ENCODE measurements at places on chromosomes 6 and 20.

DNA sequence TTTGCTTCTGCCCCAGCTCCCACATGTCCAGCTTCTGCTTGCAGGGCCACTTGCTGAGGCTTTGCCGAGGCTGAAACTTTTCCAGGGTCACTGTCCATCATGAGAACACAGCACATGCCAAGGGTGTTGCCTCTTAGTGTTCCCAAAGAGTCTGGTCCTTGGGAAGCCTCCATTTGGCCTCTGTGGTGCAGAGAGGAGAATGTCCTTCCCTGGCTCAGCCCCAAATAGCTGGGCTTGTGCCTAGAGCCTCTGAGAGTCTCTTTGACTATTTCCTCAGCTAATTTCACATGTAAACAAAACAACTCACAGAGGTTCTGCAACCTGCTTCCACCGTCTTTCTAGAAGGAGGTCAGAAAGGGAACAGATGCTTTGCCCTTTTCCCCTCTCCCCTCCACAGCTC, 40.4 kb upstream of the RAB23 start:
- no peak for DNase-seq

DNA sequence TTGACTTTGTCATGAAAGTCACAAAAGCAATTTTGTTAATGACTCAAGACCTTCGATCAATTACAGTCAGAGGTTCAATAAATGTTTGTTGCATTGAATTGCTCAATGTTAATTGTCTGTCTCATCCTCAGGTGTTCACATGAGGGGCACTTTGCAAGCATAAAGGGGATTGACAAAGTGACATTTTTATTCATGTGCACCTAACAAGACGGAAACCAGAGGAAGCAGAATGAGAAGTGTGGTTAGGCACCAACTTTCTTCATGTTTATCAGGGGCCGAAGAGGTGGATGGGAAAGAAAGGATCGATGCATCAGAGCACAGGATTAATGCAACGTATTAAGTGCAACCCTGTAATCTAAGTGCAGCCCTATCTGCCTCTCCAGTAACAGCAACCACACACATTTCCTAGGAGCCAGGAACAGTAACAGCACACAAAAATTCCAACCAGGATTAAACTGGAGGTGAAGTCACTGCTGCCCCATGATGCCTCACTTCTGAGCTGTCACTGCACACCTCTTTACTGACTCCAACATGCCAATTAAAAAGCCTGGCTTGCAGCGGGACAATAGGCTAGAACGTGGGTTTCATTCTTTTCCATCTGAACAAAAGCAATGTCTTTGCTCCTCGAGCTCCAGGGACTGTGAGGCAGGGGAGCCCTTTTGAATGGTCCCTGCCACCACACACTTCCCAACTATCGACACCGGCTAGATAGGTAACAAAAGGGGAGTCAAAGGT, 262.7 kb downstream of the CD83 start:
- no peak for DNase-seq

DNA sequence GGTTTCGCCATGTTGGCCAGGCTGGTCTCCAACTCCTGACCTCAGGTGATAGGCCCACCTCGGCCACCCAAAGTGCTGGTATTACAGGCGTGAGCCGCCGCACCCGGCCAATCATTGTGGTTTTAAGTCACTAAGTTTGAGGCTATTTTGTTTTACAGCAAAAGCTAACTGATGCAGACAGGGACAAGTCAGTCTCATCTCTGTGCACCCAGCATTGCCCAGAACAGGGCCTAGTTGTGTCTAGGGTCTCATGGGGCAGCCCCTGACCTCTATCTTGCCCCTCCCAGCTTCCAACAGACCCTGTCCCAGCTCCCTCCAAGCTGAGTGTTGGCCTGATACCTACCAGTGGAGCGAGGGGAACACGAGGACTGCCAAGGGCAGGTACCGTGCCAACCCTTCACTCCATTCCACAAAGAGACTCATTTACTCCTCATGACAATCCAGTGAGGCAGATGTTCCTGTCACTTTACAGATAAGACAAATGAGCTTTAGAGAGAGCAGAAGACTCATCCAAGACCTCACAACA, 8.9 kb upstream of the RBCK1 start:
- no peak for DNase-seq

DNA sequence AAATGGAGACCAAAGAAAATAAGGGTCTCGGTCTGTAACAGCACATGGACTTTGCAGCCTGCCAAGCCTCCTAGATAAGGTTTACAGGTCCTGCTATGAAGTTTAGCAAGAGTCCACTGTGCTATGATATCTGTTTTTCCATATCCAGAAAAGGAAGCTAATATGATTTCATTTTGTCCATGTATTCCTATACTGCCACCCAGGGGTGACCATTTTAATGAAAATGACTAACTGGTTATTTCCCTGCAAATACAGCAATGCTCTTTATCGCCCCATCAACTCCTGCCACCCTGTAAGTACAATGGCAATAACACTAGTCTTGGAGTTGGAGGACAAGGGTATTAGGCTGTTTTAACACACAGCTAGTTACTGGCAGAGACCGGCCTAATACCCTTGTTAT, 115.2 kb upstream of the GLP1R start:
- DNase-seq: no peak

GRCh38 chr20:16803965-16804792, 56.0 kb downstream of the OTOR start:
- no peak for DNase-seq
